ENCODE measurements at places on chromosomes 3 and 15.

GRCh38 chr3:67497746-67498145 is 156.7 kb downstream of the SUCLG2 start:
- no peak for DNase-seq

DNA sequence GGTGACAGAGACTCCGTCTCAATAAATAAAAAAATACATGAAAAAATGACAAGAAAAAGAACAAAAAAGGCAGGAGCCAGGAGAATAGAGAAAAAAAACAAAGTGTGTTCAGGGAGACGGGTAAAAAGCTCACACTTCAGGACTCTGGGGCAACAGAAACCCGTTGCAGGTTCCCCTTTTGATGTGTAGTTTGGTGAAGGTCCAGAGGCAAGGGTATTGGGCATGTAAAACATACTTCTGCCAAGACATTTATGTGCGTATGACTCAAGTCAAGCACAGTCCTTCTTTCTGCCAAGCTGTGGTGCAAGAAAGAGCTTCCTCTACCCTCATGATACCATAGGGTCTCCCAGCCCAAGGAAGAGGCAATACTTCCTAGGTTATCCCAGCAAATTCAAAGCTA is 33.4 kb upstream of the STRIT1 start:
- no peak for DNase-seq

- no peak for DNase-seq
These were observed 4.9 kb upstream of the C3orf49 start for GRCh38 chr3:63814237-63814636.

DNA sequence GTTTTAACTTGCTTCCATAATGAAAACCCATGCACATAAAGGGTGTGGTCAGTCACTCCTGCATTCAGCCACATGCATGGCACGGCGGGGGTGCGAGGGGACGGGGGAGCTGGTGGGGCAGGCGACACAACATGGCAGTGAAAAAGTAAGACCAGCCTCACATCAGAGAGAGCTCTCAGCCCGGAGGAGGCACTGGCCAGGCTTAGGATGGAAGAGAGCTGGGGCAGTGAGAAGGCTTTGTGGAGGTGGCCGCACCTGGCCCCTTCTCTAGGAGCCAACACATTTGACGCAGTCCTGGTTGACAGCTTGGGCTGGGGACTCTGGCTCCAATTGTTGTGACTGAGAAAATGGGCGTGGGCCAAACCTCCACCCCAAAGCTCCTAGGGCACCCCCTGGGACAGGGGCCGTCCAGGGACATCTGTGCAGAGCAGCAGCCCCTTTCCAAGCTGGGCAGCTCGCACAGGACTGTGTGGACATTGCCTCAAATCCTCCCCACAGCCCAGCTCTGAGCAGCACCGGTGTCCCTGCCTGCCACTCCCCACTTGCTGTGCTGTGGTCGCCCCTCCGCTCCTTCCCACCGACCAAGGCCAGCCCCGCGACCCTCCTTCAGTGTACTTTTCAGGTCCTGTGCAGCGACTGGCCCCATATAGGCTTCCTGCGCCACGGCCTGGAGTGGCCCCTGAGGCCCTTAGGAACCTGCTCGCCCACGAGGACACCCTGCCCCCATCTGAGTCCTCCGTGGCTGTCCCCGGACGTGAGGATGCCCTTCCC is 126.0 kb upstream of the IQSEC1 start:
- no peak for DNase-seq

DNA sequence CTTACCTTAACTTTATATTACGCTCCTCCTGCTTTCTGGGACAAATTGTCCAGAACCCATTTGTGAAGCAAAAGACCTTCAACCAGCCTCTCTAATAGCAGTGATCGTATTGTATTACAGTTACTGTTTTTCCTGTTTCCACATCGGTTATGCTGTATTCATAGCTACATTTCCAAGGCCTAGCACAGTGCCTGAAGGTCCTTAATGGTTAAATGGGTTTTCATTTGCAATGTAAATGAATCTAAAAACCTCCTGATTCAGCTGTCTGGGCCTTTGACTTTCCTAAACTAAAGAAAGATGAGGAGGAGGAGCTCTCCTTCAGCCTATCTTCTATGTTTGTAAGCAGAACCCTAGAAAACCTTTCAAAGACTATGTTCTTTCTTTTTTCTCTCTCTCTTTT is 99.1 kb downstream of the LRRC28 start:
- DNase-seq = no peak

- no peak for DNase-seq
These were observed 12.1 kb upstream of the GATA2 start for GRCh38 chr3:128504963-128505730.

DNA sequence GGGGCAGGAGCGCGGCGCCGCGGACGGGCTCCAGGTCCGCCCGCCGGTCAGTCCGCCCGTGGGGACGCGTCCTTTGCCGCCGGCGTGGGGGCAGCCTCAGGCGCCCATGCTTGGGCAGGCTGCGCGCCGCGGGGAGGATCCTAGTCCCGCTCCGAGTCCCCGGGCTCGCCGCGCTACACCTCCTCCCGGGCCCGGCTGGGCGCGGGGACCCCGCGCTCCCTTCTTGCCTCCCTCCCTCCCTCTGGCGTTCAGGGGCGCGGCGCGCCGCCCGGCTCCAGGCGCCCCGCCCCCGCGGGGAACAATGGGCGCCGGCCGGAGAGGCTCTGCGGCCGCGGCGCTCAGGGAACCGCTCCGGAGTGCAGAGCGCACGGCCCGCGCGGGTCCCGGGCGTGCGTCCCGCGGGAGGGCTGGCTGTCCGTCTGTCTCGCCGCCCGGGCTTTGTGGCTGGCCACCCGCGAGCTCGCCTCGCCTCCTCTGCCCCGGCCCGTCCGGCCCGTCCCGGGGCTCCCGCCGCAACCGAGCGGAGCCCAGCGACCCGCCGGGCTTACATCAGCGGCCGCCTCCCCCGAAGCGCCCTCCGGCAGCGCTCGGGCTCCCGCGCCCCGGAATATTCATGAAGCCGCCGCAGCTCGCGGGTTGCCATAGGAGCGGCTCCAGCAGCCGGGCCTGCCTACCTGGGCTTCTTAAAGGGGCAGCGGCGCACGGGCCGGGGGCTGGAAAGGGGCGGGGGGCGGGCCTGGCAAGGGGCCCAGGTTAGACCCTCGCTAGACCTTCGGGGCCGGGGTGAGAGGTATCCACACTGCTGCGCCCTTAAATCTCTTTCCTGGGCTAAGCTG is at the start of gene HCN4:
TSS of gene HCN4 (minus strand) at position 658 of the 836 bp plus-strand sequence. CDS start 688 bp downstream, outside the sequence.
- no peak for DNase-seq

DNA sequence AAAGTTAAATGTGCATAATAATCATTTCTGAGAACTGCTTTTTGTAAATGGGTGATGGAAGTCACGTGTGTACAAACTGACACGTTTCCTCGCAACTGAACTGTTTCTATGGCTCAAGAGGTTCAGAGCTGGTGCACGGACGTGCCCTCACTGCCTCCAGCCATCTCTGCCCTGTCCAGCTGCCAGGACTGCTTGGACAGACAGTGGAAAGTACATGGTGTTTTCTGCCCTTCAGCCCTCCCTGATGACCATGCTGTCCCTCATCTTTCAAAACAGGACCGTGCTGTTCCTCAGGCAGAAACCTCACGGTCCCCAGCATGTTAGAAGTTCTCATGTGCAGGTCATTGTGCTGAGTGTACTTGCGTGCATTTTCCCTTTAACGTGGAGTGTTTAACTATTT is 38.7 kb downstream of the GJD2 start:
- no peak for DNase-seq

- DNase-seq = no peak
These were observed 61.0 kb upstream of the PAQR5 start for GRCh38 chr15:69237718-69238117.

- no peak for DNase-seq
These were observed 51.5 kb downstream of the C3orf20 start for GRCh38 chr3:14726441-14726780.

GRCh38 chr3:59189526-59189925 is 139.7 kb upstream of the CFAP20DC start:
- DNase-seq = no peak

DNA sequence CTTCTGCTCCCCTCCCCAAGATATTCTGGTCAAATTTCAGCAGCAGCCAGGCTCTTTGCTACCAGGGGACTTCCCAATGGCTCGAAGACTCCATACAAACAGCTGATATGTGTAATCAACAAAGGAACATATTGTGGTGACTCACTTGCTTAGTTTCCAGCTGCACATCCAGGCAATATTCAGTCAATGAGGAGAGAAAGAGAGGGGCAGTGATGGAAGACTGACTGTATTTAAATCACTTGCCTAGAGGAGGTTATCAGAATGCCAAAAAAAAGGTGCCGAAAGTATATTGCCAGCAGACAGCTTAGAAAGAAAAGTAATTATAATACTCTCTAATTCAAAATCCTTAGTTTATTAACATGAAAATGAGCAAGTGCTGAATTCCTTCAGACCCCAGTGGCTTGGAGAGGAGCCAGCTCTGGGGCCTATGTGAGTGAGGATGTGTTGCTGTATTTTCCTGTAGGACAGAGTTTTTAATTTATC is 236.5 kb downstream of the LRTM1 start:
- no peak for DNase-seq

- DNase-seq = no peak
These were observed 334.4 kb upstream of the TRIM42 start for GRCh38 chr3:140343211-140344081.

- no peak for DNase-seq
These were observed 118.1 kb upstream of the LSAMP start for GRCh38 chr3:116563351-116563750.

DNA sequence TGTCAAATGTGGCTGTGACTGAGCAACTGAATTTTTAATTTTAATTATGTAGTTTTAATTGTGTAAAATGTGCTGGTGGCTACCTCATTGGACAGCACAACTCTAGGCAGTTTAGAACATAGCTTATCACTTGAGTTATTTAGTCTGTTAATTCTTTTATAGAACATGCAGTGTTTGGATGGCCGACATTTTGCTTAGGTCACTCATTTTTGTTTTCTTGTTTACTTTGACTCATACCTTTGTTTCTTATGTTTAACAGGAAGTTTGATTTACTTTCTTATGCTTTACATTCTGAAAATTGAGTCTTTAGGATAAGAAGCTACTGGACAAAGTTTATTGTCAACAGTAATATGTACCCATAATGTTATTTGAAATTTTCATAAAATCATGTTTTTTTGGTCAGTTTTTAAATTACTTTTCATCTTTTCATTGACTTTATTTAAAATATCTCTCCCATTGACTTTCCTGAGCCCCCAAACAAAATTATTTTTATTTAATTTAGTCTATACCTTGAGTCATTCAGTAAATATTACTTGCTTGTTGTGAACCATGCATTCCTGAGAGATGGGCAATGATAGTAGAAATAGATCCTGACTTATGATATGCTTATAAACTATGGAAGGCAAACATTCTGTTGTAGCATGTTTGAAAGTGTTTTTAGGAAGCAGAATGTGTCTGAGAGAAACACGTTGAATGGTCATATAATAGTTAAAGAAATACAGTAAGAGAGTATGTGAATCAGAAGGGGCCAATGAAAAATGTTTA is 60.6 kb downstream of the TCF12 start:
- no peak for DNase-seq

DNA sequence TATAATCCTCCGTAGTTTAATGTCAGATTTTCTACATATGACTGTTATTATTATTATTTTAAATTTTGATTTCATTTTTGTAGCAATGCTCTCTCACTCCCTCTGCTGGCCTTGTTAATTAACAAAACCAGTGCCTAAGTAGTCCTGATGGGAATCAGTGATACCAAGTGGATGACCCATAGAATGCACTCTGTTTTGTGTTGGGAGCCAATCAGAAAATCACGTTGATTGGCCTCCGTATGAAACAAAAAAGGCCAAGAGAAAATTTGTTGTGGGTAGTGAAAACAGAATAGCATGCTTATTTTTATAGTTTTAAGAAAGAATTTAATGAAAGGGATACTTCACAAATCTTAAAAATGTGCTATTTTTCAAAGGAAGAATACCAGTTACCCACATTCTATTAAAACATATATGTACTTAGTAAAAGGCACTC is 34.4 kb upstream of the MEIS2 start:
- DNase-seq = no peak

DNA sequence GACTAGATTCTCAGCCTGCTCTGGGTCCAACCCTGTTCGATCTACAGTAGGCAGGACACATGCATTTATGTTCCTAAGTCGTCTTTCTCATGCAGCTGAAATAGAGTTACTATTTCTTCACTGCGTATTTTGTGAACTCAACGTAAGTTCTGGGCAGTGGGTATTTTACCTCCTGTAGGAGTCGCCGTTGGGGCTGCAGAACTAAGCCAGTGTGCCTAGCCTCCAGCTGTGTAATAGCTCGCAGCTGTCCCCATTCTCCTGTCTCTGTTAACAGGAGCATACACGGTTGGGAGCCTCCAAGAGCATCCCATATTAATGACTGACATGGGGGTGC is 58.4 kb upstream of the HRH1 start:
- no peak for DNase-seq

GRCh38 chr3:187125319-187126031 is 13.8 kb downstream of the RPL39L start:
- no peak for DNase-seq

GRCh38 chr3:105504440-105504951 is 137.8 kb downstream of the ALCAM start:
- no peak for DNase-seq

DNA sequence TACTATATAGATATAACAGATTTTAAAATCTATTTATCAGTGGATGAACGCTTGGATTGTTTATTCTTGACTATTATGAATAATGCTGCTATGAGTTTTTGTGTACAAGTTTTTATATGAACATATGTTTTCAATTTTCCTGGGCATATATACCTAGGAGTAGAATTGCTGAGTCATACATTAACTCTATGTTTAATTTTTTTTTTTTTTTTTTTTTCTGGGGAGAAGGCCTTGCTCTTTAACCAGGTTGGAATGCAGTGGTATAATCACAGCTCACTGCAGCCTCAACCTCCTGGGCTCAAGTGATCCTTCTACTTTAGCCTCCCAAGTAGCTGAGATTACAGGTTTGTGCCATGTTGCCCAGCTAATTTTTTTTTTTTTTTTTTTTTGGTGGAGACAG is 9.1 kb downstream of the CIDEC start:
- no peak for DNase-seq

GRCh38 chr3:104291437-104291851 is 1075.3 kb upstream of the ALCAM start:
- DNase-seq = no peak

GRCh38 chr3:118292841-118293240 is 741.8 kb downstream of the IGSF11 start:
- DNase-seq = no peak

DNA sequence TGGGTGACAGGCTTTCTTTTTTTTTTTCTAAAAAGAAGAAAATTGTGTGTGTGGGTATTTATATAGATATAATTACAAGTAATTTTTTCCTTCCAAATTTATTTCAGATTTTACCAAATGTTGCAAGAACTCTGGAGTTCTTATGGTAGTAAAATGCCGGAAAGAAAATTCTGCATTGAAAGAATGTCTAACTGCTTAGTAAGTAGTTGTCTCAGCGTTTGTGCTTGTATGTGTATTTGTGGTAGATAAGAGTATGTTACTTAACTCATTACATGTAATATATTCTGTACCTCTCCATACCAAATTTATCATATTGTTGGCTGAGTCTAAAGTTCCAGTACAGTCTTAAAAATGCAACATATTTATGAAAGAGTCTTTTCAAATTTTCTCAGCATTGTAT is 32.3 kb upstream of the ZCWPW2 start:
- DNase-seq = no peak

- no peak for DNase-seq
These were observed 137.7 kb upstream of the NECTIN3 start for GRCh38 chr3:110933821-110934426.

- no peak for DNase-seq
These were observed 98.2 kb downstream of the NR2F2 start for GRCh38 chr15:96428742-96429141.
